ENCODE measurements at places on chromosomes 12 and 14. TPM values are rescaled to one million over a fixed set of nuclear protein-coding genes. Genes with fewer than 3 reads are reported as not detected.

- no peaks in the 10 kb centered on the region for H3K4me1 ChIP-seq
- H3K27ac ChIP-seq = no peak overlapping the region
- no peak overlapping the region for H3K4me3 ChIP-seq
- DNase-seq = no peak
- H3K27me3 ChIP-seq = no peaks in the 10 kb centered on the region
Measured at GRCh38 chr12:71155225-71155624, 2.6 kb downstream of the TSPAN8 start.

DNA sequence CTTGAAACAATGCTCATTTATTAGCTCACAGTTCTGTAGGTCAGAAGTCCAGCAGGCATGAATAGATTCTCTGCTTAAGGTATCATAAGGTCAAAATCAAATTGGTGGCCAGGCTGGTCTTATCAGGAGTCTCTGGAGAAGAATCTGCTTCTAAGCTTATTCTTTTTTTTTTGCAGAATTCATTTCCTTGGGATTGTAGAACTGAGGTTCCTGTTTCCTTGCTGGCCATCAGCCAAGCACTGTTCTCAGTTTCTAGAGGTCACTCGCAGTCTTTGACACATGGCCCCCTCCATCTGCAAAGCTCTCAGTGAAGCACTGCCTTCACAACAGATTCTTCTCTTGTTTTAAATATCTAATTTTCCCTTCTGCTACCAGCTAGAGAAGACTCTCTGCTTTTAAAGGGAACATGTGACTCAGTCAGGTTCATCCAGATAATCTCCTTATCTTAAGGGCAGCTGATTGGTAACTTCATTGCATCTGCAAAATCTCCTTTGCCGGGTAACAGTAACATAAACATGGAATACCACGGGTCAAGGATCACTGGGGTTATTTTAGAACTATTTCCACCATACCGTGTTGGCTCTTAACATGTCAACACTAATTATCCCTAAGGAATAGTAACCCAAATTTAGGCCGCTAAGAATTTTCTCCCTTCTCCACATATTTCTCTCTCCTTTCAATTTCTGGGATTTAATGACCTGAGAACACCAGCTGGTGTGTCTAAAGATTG is 25.3 kb downstream of the RHOJ start:
- H3K27ac ChIP-seq = no peak overlapping the region
- H3K4me1 ChIP-seq = no peaks in the 10 kb centered on the region
- H3K27me3 ChIP-seq = 0 out of 2 replicates have a peak, but pooled peaks cover 22% of the 10 kb centered on the region
- DNase-seq = no peak

- H3K27me3 ChIP-seq = no peaks in the 10 kb centered on the region
- H3K4me1 ChIP-seq = peaks cover 29% of the 10 kb centered on the region
- H3K4me3 ChIP-seq = no peak overlapping the region
- DNase-seq = no peak
Measured at GRCh38 chr14:103007555-103007954, 49.8 kb downstream of the CDC42BPB start.

GRCh38 chr12:48940181-48940580 is 14.9 kb upstream of the FKBP11 start:
- no peak overlapping the region for H3K27ac ChIP-seq
- H3K4me3 ChIP-seq = no peak overlapping the region
- peaks cover 35% of the 10 kb centered on the region for H3K36me3 ChIP-seq
- H3K4me1 ChIP-seq = no peaks in the 10 kb centered on the region
- no peak for DNase-seq

- H3K4me1 ChIP-seq = no peaks in the 10 kb centered on the region
- peaks cover 7% of the 10 kb centered on the region for H3K27me3 ChIP-seq
- no peak overlapping the region for H3K27ac ChIP-seq
- no peak for DNase-seq
- no peak overlapping the region for H3K4me3 ChIP-seq
- H3K36me3 ChIP-seq = no peaks in the 10 kb centered on the region
Measured at GRCh38 chr14:98766818-98767217, 505.2 kb downstream of the BCL11B start.

GRCh38 chr14:100640471-100641273 is 53.5 kb upstream of the BEGAIN start:
- no peak overlapping the region for H3K4me3 ChIP-seq
- H3K4me1 ChIP-seq = peaks cover 7% of the 10 kb centered on the region
- DNase-seq = no peak
- H3K27ac ChIP-seq = no peak overlapping the region
- H3K27me3 ChIP-seq = no peaks in the 10 kb centered on the region

- no peak for DNase-seq
- H3K4me3 ChIP-seq = no peak overlapping the region
- H3K27ac ChIP-seq = peak overlapping the region; percentile 14
- H3K36me3 ChIP-seq = peaks cover 2% of the 10 kb centered on the region
Measured at GRCh38 chr12:124480469-124481256, 86.7 kb downstream of the NCOR2 start.

DNA sequence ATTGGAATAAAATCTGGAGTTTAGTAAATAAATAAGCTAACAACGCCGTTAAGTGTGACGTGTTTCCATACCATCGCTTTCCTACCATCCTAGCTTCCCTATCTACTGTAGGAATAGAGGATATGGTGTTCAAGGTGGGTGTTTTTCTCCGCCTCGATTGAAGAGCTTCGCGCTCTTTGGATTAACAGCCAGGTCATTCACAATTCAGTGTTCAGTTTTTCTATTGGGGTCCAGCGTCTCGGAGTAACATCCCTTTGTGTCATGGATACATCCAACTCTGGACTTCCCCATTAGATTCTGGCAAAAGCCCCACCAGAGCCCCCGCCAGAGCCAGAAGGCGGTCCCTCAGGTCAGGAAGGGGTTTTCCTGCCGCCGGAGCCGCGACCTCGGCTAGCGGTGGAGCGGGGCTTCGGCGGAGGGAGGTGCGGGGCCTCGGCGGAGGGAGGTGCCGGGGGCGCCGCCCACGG is 1.2 kb upstream of the SRGAP1 start:
- peaks cover 25% of the 10 kb centered on the region for H3K4me1 ChIP-seq
- no peaks in the 10 kb centered on the region for H3K27me3 ChIP-seq
- no peaks in the 10 kb centered on the region for H3K36me3 ChIP-seq
- no peak for DNase-seq

KRT2 gene
- not detected for total RNA-seq

CLMN gene
- total RNA-seq = 33.4 TPM

GALNT9 gene
- total RNA-seq = 2.6 TPM

OR10A7 gene
- total RNA-seq = not detected

STAC3 gene
- total RNA-seq = 2.5 TPM

Data from HCT116 (cell line).